ENCODE measurements at places on chromosomes 4 and X. TPM values are rescaled to one million over a fixed set of nuclear protein-coding genes. Genes with fewer than 3 reads are reported as not detected.

DNA sequence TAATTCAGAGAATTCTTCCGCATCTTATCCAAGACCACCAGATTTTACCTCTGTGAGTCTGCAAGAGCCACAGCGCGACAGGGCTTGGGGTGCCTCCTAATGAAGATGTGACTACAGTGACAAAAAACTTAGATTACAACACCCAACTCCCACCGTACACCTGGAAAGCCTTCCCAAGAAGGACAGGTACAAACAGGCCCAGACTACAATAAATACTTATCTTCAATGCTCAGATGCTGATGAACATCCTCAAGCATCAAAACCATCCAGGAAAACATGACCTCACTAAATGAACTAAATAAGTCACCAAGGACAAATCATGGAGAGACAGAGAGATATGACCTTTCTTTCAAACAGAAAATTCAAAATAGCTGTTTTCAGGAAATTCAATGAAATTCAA lies 20.8 kb upstream of the ABCG2 start:
- DNase-seq, result no peak

GRCh38 chr4:159145318-159145991 lies 42.6 kb downstream of the RAPGEF2 start:
- no peak for DNase-seq

DNA sequence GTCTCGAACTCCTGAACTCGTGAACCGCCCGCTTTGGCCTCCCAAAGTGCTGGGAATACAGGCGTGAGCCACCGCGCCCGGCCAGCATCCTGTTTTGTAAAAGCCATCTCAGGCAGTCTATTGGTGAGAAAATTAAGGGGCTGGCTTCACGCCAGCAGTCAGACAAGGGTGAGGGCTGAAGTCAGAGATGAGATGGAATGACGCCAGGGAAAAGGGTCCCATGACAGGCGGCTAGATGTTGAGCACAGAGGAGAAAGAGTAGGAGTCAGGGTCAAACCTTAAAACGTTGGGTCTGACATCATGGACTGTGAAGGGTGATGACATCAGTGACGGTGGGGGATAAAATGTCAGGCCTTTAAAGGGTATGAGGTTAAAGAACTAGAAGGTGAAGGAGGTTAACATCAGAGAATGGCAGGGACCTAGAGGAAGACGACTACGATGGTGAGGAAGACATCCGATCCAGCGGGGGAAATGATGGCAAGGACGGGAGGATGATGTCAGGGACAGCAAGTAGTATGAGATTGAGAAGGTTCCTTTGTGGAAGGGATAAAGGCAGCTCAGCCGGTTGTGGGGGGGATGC lies 504 bp upstream of the RBM3 start:
- DNase-seq, result no peak

The TSPAN5 gene
- total RNA-seq, result 10.9 TPM

GRCh38 chr4:89797117-89797516 lies 39.8 kb downstream of the SNCA start:
- DNase-seq, result no peak
